ENCODE measurements at places on chromosomes 2 and 18.

GRCh38 chr2:19607400-19607799 is 249.0 kb upstream of the OSR1 start:
- DNase-seq: no peak

DNA sequence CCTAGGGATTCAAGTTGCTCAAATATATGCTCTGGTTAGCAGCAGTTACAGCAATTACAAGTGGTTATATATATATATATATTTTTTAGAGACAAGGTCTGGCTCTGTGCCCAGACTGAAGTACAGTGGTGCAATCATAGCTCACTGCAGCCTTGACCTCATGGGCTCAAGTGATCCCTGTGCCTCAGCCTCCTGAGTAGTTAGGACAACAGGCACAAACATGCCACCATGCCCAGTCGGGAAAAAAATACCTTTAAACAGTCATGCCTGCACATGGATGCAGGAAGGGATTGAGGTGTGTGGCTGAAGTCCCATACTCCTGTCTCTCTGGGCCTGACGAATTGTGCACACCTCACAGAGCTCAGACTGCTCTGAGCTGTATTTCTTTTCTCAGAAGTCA is 19.6 kb upstream of the DNAH7 start:
- no peak for DNase-seq

GRCh38 chr2:237561221-237561620 is 5.2 kb upstream of the PRLH start:
- DNase-seq: no peak

DNA sequence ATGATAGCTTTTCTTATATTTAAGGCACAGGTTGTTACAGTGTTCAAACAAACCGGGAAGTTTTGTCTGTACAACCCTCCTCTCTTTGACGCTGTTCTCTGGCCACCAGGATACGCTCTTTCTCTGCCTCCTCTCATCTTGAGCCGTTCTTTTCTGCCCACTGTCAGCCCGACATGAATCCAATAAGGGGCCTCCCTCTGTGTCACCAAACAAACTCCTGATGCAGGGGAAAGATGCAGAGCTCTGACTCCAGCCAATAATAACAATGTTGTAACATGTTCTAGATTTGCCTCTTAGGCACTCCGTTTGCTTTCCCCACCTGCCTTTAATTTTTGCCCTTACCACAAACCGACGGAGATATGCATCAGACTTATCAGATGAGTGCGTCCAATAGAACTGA is 449.3 kb downstream of the SLC4A3 start:
- DNase-seq: no peak

DNA sequence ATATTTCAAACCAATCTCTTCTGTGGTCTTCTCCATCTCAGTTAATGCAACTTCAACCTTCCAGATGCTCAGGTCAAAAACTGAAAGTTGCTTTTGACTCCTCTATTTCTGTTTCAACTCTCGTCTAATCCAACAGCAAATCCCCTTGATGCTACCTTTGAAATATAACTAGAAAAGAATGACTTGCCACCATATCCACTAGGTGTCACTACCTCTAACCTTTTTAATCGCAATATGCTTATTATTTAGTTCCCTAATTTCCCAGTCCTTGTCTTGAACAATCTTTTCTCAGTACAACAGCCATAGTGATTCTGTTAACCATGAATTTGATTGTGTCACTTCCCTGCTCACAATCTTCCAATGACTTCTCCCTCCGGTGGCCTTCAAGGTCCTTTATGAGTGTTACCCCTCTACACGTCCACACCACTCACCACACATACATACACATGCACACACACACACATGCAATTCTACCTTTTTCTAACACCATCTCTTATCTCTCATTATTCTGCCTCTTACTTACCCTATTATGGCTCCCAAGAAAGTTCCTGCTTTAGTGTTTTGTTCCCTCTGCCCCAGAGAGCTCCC is 245.5 kb upstream of the KCNJ3 start:
- DNase-seq: no peak

- DNase-seq: no peak
Measured at GRCh38 chr2:226799211-226799975, at the start of gene IRS1. IRS1 (minus strand) TSS chr2:226799820; CDS start chr2:226798738, 1,082 bp downstream.

- no peak for DNase-seq
Measured at GRCh38 chr2:40034198-40034597, 255.1 kb upstream of the THUMPD2 start.

GRCh38 chr2:196113061-196113974 is 44.7 kb upstream of the DNAH7 start:
- DNase-seq: no peak

GRCh38 chr2:2564300-2565078 is 233.4 kb upstream of the MYT1L start:
- no peak for DNase-seq

GRCh38 chr2:7427293-7428060 is 510.3 kb downstream of the RNF144A start:
- DNase-seq: no peak

DNA sequence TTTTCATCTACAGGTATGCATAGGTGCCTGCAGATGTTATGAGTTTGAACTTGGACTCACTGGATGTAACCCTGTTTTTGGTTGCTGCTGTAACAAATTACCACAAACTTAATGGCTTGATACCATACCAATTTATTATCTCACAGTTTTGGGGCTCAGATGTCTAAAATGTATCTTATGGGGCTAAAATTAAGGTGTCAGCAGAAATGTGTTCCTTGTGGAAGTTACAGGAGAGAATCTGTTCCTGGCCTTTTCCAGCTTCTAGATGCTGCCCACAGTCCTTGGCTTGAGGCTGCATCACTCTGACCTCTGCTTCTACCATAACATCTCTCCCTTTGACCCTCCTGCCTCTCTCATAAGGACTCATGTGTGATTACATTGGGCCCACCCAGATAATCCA is 47.6 kb downstream of the POLE4 start:
- no peak for DNase-seq

DNA sequence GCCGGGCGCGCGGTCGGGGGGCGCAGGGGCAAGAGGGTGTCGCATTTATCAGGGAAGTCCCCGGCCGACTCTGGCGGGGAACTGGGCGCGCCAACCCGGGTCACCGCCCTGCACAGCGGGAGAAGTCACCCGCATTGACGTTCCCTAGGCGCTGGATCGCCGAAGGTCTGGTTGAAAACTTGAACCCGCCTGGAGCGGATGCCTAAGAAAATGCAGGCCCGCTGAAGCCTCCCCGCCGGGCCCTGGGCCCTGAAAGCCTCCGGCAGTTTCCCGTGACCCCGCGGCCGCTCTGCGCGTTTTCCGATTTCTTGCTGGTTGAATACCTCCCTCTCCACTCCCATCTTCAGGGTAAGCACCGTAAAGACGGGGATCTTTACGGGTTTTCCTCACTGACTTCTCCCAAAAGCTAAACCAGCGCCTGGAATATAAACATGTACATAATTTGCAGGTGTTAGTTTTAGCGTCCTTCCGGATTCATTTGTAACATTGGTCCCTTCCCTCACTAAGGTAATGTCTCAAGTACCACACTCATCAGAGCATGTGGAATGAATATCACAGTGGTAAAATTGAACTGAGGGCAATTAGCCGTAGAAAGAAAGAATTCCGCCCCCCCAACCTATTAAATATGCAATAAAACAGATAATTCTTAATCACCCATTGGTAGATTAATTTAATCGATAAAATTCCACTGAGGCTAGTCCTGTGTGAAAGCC is 675 bp upstream of the SPIRE1 start:
- DNase-seq: no peak

- DNase-seq: no peak
Measured at GRCh38 chr18:74748809-74749208, 151.1 kb downstream of the ZNF407 start.

DNA sequence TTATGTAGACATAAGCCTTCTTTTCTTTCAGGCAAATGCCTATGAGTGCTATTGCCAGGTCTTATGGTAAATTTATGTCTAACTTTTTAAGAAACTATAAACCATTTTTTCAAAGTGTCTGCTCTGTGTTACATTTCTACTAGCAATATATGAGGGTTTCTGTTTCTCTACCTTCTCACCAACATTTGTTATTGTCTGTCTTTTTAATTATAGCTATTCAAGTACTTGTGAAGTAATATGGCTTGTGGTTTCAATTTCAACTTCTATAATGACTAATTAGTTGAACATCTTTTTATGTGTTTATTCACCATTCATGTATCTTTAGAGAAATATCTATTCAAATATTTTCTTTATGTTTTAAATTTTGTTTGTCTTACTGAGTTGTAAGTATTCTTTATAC is 213.1 kb upstream of the MC4R start:
- no peak for DNase-seq

DNA sequence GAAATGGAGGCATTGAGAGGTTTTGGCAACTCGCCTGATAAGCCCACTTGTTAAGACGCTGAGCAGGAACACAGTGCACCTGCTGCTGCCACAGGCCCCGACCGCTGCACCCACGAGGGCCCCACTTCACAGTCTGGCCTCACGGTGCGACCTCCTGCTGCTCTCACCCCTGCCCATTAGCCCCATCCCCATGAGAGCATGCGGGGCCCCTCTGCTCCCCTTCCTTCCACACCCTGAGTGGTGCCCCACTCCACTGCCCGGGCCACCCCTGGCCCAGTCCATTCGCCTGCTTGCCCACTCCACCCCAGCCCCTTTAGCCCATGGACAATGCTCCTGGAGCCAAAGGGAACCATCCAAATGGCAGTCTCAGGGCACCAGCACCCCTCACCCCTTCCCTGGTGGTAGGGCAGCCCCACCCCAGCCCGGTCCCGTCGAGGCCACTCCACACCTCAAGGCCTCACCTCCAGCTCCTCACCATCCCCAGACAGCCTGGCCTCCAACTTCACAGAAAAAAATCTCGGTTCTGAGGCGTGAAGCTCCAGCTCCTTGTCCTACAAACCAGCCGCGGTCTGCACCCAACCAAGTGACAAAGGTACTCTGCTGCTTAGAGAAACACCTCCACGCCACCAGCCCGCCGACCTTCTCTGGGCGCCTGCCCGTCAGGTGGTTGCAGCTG is 6.7 kb upstream of the GPR55 start:
- DNase-seq: no peak

DNA sequence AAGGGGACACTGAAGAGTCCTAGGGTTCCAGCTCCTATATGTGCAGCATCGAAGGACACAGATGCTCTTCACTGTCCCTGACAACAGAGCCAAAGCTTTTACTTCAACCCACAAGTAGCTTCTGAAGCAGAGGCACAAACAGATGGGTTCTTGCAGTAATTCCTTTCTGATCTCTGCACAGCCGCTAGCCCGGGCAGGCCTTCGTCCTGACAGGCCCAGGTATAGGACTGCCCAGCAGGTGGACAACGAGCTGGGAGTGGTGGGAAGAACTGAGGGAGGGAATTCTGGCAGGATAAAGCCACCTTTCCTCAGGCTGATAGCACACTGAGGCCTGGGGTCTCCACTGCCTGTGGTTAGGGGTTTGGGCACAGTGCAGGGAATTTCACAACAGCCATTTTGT is 94.8 kb downstream of the RHOB start:
- DNase-seq: no peak

GRCh38 chr2:159882130-159882745 is 84.2 kb upstream of the CD302 start:
- DNase-seq: no peak

DNA sequence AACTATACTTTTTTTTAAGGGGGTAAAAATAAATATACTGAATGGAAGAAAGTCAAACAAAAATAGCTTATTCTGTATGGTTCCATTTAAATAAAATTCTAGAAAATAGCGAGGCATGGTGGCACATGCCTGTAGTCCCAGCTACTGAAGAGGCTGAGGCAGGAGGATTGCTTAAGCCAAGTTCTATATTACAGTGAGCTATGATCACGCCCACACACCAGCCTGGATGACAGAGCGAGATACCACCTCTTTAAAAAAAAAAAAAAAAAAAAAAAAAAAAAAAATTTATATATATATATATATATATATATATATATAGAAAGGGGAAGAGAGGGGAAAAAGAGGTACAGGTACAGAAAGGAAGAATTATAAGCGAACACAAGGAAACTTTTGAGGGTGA is 77.7 kb downstream of the MEMO1 start:
- DNase-seq: no peak

DNA sequence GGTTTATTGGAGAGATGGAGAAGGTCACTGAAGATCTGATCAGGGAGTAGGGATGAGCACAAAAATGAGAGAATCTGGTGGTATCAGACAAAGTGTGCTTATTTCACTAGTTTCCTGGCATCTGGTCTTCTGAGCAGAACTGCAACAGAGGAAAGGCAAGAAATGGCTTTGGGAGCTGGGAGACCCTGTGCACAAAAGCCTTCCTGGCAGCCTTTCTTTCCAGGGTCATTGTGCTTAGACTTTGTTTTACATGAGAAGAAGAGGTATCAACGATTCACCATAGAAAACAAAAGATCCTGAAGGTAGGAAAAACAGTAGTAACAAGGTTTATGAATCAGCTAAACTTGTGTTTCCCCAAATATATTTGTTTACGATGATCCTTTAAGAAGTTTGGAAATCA is 162.9 kb downstream of the CNTNAP5 start:
- no peak for DNase-seq

DNA sequence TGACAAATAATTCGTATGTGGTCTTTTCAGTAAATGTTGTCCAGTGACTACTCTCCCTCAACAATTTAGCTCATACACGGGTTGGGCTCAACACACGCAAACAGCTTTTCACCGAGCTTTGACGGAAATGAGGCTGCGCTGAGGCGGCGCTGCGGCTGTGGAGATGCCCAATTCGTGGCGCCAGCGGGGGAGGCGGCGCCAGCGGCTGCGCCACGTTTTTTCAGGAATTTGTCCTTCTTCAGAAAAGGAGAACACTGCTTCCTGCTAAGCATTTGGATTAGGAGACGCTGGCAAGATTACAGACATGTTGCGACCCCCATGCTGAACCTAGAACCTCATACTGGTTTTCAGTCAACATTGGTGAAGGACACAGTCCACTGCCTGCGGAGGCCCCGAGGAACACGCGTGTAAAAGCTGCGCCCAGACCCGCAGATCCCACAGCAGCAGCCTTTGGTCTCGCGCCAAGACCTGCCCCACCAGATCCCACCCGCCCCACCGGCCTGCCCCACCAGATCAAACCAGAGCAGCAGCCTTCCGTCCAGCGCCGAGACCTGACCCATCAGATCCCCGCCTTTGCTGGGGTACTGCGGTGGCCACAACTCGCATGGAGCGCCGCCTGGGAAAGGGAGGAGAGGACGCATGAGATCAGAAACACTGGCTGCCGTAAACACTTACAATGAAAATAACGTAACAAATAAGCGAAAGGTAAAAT is 173.8 kb downstream of the TMEM18 start:
- DNase-seq: no peak

- DNase-seq: no peak
Measured at GRCh38 chr18:48922801-48923730, 27.7 kb downstream of the SMAD7 start.

- no peak for DNase-seq
Measured at GRCh38 chr2:189960346-189960745, 102.2 kb downstream of the MSTN start.

GRCh38 chr2:18551623-18552022 is 8.8 kb downstream of the RDH14 start:
- no peak for DNase-seq

DNA sequence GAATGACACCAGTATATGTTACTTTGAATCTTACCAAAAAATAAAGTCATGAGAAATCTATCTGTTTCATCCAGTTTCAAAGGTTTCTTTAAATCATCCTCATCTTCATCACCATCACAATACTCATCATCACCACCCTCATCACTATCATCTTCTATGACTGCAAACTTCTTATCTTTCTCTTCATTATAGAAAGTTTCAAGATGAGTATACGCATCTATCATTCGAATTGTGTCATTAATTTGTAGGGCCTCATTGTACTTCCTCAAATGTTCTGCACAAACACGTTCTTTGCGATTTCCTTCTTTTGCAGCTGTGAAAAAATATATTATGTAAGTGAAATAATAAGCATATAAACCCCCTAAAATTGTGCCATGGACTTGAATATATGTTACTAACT is 34.1 kb upstream of the FAP start:
- no peak for DNase-seq

- no peak for DNase-seq
Measured at GRCh38 chr2:54535599-54536195, 79.6 kb downstream of the SPTBN1 start.

Data from activated naive CD8-positive, alpha-beta T cell treated with anti-CD3 and anti-CD28 coated beads, Interleukin-2, amount 50 U/mL, for 16 hours (primary cell).